ENCODE measurements at places on chromosomes 3 and 15. TPM values are rescaled to one million over a fixed set of nuclear protein-coding genes. Genes with fewer than 3 reads are reported as not detected.

DNA sequence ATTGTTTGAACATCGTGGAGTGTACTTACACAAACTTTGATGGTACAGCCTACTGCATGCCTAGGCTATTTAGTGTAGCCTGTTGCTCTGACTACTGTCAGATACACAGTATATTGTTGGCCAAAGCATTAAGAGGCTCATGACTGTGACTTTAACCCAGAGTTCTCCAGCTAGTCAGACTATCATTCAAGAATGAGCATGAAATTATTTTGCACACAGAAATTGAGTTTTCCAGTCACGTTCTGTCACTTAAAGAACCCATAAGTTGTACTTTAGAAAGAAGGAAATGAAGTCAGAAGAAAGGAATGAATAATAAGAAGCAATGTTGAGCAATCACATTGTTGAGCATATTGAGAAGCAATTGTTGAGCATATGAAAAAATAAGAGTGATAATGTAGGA lies 37.6 kb upstream of the SLC22A13 start:
- DNase-seq: no peak

Gene SCN11A
- total RNA-seq: 0.27 TPM

GRCh38 chr3:149990423-149990948 lies 19.8 kb upstream of the PFN2 start:
- DNase-seq: no peak

- no peak for DNase-seq
Measured at GRCh38 chr3:154121701-154122551, 736 bp downstream of the ARHGEF26 start.

- no peak for DNase-seq
Measured at GRCh38 chr3:170021083-170021482, 16.7 kb upstream of the GPR160 start.

DNA sequence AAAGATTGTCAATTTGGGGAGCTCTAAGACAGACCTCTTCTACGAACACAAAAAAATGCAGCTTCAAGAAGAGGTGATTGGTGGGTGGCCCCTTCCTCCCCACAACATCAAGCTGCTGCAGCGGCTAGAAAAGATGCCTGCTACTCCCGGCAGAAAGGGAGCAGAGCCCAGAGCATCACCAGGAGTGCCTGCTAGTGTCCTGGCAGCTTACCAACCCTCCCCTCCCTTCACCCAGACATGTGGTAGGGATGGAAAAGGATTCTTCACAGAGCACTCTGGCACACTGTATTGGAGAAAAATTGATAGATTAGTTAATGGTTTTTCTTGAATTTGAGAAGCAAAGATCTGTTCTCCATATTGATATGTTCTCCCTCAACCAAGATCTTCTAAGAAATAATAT lies 10.8 kb downstream of the IP6K1 start:
- DNase-seq: no peak

- DNase-seq: no peak
Measured at GRCh38 chr3:100635273-100635701, 25.9 kb downstream of the ADGRG7 start.

- no peak for DNase-seq
Measured at GRCh38 chr3:59258550-59259260, 208.9 kb upstream of the CFAP20DC start.

DNA sequence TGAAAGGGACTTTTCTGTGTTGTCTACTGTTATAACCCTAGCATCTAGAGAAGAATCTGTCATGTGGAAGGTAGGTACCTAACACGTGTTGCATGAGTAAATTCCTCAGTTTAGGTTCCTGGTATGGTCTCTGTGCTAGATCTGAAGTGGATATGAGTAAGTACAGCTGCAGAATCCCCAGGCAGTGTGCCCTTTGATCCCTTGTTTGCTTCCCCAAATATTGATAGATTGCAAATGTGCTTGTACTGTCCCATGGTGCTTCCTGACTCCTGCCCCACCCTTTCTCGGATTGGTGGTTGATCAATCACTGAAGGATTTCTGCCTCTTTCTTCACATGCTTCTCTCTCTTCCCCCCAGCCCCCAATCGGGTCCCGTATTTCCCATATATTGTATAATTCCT lies 450.4 kb downstream of the UNC13C start:
- DNase-seq: no peak

- no peak for DNase-seq
Measured at GRCh38 chr3:123026565-123027291, 835 bp downstream of the SEMA5B start.

GRCh38 chr3:112362221-112362620 lies 29.3 kb downstream of the CD200 start:
- no peak for DNase-seq

Gene GHSR
- total RNA-seq: not detected

GRCh38 chr15:68821841-68822381 lies 1.2 kb upstream of the ANP32A start:
- no peak for DNase-seq

Gene IVD
- total RNA-seq: 46.8 TPM

DNA sequence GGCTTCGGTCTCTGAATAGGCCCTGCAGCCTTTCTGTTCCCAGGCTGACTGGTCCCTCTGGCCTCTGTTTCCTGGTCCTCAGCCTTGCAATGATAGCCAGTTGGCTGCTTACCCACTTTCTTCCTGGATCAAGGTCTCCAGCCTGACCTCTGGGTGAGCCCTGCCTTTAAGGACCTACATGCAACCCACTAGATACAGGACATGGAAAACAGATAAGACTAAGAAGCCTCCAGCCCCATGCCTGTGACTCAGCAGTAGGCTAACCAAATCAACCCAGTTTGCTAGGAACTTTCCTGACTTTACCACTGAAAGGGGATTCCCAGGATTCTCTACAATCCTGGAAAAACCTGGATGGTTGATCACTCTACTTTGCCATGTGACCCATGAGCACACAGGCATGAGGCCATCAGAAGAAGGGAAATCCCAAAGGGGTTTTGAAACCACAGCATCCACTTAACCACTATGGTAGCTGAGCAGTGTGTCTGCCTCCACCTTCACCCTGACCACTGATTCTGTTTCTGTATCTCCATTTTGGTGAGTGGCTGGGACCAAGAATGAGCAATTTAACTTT lies 188.1 kb downstream of the CHST2 start:
- peak; percentile 77 for DNase-seq

Gene CLRN1
- not detected for total RNA-seq

DNA sequence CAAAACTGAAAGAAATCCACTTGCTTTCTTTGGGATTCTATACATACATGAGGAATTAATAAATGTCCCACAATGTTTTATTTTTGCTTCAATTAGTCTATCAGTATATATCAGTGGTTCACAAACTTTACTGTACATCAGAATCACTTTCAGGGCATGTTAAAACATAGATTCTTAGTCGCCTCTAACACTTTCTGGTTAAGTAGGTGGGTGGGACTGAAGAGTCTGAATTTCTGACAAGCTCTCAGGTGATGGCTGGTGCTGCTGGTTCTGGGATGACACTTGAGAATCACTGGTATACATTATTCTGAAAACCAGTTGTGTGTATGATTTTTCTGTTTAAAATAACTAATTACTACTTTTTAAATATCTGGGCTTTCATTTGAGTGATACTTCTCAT lies 393.3 kb downstream of the TBC1D5 start:
- no peak for DNase-seq
